Spinal cord (tissue), 10 donors: ENCODE measurements at places on chromosomes 6 and 20. TPM values are rescaled to one million over a fixed set of nuclear protein-coding genes. Genes with fewer than 3 reads are reported as not detected.

- H3K27ac ChIP-seq = no peak overlapping the region
- no peak for DNase-seq
- no peak overlapping the region for H3K4me3 ChIP-seq
- H3K4me1 ChIP-seq = peaks cover 13% of the 10 kb centered on the region
These were observed 45.4 kb upstream of the QKI start for GRCh38 chr6:163369141-163369540.

GRCh38 chr20:35002426-35003210 is 47.0 kb downstream of the MYH7B start:
- peaks cover 2% of the 10 kb centered on the region for H3K4me1 ChIP-seq
- no peak for DNase-seq
- H3K27me3 ChIP-seq = no peaks in the 10 kb centered on the region
- no peak overlapping the region for H3K4me3 ChIP-seq

GRCh38 chr6:25417046-25417605 is 138.0 kb downstream of the CARMIL1 start:
- DNase-seq = no peak
- H3K4me1 ChIP-seq = peaks cover 3% of the 10 kb centered on the region
- H3K4me3 ChIP-seq = no peak overlapping the region
- H3K27ac ChIP-seq = no peak overlapping the region
- no peaks in the 10 kb centered on the region for H3K27me3 ChIP-seq

DNA sequence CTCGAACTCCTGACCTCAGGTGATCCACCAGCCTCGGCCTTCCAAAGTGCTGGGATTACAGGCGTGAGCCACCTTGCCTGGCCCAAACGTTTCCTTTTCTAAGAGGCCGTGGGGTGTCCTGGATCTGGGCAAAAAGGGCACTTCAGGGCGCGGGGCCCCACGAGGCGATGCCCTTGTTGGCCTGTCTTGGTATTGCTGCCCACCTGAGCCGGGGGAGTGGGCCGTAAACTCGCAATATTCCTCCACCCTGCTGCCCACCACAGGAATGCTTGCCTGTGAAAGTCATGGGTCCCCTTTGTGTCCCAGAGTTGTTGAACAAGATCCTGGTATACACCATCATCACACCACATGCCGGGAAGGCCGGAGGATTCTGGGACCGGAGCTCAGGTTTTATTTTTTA is 49.0 kb downstream of the SSR1 start:
- no peak for DNase-seq
- no peaks in the 10 kb centered on the region for H3K27me3 ChIP-seq
- peaks cover 28% of the 10 kb centered on the region for H3K4me1 ChIP-seq
- no peak overlapping the region for H3K27ac ChIP-seq
- peaks cover 8% of the 10 kb centered on the region for H3K36me3 ChIP-seq

SYNE1 gene
- 71.5 TPM for polyA plus RNA-seq

DNA sequence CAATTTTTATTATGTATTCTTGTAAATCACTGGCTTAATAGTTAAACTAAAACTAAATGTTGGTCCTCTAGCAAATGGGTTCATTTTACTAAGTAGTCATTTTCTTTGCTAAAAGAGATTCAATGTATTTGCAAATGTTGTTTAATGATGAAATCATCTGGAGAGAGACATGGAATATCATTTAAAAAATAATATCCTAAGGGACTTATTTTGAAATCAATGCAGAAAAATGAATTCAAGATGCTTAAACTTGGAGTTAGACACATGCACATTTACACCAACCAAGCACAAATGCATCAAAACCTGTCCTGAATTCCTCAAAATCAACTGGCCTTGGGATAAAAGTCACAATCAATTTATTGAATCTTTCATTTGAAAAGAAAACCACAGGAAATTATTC is 165.0 kb upstream of the RNF217 start:
- H3K36me3 ChIP-seq = no peaks in the 10 kb centered on the region
- no peak overlapping the region for H3K4me3 ChIP-seq
- no peaks in the 10 kb centered on the region for H3K27me3 ChIP-seq

- no peaks in the 10 kb centered on the region for H3K4me1 ChIP-seq
- H3K4me3 ChIP-seq = no peak overlapping the region
- no peaks in the 10 kb centered on the region for H3K36me3 ChIP-seq
- DNase-seq = no peak
- H3K27me3 ChIP-seq = no peaks in the 10 kb centered on the region
These were observed 80.0 kb upstream of the FOXQ1 start for GRCh38 chr6:1231941-1232340.

GRCh38 chr6:130796313-130796905 is 30.8 kb upstream of the SMLR1 start:
- no peak overlapping the region for H3K4me3 ChIP-seq
- H3K27me3 ChIP-seq = no peaks in the 10 kb centered on the region
- no peaks in the 10 kb centered on the region for H3K4me1 ChIP-seq
- no peaks in the 10 kb centered on the region for H3K36me3 ChIP-seq
- peak; percentile 5 for DNase-seq
- H3K27ac ChIP-seq = no peak overlapping the region

- no peak overlapping the region for H3K4me3 ChIP-seq
- H3K27me3 ChIP-seq = no peaks in the 10 kb centered on the region
- no peaks in the 10 kb centered on the region for H3K36me3 ChIP-seq
- no peak overlapping the region for H3K27ac ChIP-seq
These were observed 101.2 kb upstream of the NT5E start for GRCh38 chr6:85348643-85349042.

C20orf144 gene
- polyA plus RNA-seq = 1.1 TPM

ACTR5 gene
- polyA plus RNA-seq = 10.9 TPM

DNA sequence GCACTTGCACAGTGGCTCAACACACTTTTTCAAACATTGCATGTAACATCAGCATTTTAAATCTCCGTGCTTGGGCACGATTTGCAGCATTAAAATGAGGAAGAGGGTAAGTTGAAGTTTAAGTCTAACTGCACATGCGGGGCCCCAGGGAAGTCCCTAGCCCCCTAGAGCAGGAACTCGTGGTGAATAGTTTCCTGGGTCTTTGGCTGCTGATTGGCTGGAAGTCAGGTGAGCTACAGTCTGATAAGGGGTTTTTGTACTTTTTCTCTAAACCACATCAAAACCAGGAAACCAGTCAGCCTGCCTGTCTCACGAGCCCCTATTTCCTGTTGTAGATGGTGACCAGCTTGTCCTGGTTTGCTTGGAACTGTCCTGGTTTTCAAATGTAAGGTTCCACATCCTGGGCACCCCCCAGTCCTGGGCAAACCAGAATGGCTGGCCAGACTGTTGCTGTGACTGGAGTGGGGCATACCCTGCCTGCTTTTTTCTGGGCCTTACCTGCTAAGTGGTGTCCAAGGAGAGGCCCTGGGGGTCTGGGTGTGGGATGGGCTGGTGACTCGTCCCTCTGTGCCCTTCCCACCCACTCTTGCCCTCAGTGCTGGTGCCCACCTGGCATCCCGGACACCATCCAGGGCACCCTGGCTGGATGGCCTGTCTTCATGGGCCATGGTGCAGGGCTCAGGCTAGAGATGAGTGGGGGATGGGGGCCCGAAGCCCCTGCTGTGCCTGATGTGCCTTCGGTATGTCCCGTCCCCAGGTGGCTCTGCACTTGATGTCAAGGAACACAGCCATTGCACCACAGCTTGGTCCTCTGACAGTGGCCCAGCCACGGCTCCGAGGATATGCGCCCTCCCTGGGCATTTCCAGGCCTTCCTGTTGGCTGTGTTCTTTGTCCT is 31.8 kb downstream of the SUN5 start:
- H3K36me3 ChIP-seq = no peaks in the 10 kb centered on the region
- H3K27me3 ChIP-seq = no peaks in the 10 kb centered on the region
- DNase-seq = no peak
- no peak overlapping the region for H3K4me3 ChIP-seq
- H3K27ac ChIP-seq = peak overlapping the region; percentile 69
